Coronary artery (tissue), 2 donors: ENCODE measurements at places on chromosomes 5 and 9.

DNA sequence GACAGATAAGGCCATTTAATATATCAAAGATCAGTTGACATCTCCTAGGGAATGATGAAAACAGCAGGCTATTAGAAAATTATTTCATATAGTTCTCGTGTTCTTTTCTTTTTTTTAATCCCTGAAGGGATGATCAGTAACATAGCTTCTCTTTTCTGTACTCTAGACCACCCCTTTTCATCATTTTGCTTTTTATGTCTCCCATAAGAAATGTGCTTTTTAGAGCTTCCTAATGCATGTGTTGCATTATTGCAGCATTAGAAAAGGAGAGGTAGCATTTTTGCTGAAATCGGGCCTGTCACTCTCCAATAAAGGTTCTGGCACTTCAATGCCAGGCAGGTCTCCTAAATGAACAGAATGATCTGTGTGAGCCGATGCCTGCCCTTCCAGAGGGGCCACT, 143.3 kb downstream of the NTRK2 start:
- DNase-seq, result no peak

- no peak for DNase-seq
These were observed 87.1 kb downstream of the PDZD2 start for GRCh38 chr5:31725996-31726395.

DNA sequence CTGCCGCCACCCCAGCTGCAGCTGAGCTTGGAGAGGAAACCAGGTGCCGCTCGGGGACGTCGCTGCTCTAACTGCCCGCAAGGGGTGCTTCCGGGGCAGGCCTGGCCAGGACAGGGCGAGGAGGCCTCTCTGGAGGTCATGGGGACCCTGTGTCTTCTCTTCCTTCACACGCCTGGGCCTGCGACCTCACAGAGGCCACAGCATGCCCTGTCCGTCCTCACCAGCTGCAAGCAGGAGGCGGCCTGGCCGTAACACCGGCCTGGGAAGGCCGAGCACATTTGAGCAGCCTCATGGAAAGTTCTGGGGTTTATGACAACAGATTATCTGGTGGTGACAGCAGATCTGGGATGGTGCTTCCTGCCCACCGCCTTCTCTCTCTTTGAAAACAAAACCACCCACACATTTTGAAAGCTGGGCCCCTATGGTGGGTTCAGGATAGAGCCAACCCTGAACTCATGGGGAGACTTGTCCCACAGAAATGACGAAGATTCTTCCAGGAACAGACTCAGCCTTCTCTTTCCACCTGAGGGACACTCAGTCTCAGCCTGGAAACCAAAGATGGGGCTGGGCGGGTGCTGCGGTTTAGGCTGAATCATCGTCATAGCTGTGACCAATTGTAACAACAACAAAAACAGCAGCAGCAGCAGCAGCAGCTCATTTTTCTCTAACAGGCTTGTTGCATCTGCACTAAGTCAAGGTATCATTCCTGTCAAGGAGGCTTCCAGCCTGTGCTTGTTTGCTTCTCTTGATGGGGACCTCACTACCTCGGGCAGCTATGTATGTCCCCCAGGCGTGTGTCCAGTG, 99.6 kb upstream of the RAPGEF1 start:
- DNase-seq, result no peak

GRCh38 chr5:93078082-93079038, 502.7 kb downstream of the NR2F1-AS1 start:
- DNase-seq, result peak; percentile 78

- no peak for DNase-seq
These were observed 742.8 kb downstream of the NR2F1-AS1 start for GRCh38 chr5:92838253-92838652.
